Urothelium cell line (cell line): ENCODE measurements at places on chromosomes 13 and 19.
A peak's percentile ranks its signal among the peaks of the same experiment; 100 is the strongest.

GRCh38 chr13:90170208-90170607 is 1177.3 kb upstream of the MIR17HG start:
- no peak for DNase-seq

DNA sequence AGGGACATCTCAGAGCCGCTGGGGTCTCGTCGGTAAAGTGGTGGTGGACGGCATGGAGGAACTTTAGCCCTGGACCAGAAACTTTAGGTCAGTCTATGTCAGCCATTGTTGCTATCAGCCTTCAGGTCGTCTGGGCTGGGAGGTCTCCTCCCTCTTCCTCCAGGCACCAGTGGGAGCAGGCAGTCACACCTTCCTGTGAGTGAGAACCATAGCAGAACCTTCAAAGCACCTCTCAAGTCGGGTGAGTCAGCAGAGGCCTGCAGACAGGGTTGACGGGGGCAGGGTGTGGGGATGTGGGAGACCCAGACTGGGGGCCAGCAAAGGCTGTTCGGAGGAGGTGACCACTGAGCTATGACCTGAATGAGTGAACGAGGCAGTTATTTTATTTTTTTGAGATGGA is 15.4 kb upstream of the SBNO2 start:
- DNase-seq, result no peak

DNA sequence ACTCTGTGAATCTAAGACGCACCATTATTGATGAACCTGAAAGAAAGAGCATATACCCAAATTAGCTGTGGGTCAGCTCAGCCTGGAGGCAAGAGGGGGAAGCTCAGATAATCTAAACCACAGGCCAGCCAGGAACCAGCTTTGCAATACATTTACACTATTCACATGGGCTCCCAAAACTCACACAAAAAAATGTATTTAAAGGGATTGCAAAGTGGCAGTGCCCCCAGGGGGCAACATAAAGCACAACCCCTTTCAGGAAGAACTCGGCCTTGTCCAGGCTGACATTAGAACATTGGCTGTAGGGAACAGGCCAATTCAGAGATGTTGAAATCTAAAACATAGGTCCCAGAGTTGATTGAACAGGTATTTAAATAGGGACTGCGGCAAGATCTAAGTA is 3.2 kb upstream of the PROZ start:
- DNase-seq, result no peak

DNA sequence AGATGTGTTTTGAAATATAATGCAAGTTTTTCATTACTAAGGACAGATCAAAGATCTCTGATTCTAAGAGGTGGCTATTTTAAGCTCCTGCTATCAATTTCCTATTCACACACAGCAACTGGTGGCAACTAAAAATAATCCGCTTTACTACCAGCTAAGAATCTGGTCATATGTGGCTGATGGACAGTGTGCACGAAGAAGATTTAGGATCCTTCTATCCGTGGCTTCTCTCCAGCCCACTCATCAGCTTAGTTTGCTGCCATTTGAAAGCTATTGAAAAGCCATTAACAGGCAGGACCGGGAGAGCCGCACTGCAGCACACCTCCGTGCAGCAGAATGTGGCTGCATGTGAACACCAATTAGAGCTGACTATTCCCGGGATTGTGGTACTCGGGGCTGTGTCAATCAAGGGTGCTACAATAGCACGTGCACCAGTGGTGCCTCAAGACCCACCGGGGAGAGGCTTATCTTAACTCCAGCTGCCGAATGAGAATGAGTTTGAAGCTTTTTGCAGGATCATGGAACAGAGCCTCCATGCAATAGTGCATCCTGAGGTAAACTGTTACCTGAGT is at the start of gene MYO16:
Gene MYO16, plus strand, starts transcription at position 431 of the 572 bp plus-strand sequence. CDS start 234 bp downstream, outside the sequence.
- no peak for DNase-seq

DNA sequence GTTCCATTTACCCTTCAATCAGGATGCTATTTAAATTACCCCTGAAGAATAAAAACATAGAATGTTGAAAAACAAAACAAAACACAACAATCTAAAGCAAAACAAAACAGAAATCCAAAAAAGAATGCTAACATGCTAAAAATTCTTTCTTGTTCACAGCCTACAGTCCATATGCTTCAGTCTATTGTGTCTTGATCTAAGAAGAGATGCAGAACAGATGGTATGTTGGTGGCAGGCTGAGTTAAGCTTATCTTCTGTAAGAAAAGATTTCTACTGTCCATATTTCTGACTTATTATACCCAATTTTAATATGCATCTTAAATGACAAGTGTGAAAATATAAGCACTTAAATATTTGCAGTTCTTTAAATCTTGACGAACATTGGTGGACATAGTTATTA is 356.1 kb upstream of the SLITRK1 start:
- no peak for DNase-seq

- DNase-seq, result peak; percentile 34
Observed at GRCh38 chr13:49113526-49114286, 106.4 kb upstream of the MLNR start.

DNA sequence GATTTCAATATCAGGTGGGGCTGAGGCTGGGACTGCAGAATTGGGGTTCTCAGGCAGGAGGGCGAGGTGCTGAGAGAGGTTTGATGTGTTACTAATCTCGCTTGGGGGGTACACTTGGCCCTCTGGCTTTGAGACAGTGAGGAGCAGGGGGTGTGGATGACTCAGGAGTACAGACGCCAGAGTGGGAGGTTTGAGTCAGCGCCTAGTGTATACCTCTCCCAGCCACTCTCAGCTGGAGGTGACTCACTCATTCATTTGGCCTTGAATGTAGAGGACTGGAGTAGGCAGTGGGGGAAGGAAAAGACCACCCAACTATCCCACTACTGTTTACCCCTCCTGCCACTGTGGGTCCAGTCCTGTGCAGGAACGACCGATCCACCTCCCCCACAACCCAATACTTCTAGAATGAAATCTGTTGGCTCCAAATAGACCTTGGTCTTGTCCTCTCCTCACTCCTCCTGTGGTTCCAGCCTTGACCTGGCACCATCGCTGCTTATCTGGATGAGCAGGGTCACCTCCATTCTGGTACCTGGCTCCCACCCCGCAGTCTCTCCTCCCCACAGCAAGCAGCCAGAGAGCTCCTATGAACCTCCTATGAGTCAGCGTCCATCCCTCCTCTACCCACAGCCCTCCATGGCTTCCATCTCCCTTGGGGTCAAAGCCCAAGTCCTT is 20.1 kb upstream of the ZNRF4 start:
- DNase-seq, result peak; percentile 85

GRCh38 chr13:43293008-43293407 is 269.6 kb downstream of the DNAJC15 start:
- DNase-seq, result no peak

GRCh38 chr19:8680676-8681344 is 17.8 kb downstream of the ACTL9 start:
- no peak for DNase-seq

- DNase-seq, result no peak
Observed at GRCh38 chr13:39913928-39914327, 258.5 kb downstream of the COG6 start.

DNA sequence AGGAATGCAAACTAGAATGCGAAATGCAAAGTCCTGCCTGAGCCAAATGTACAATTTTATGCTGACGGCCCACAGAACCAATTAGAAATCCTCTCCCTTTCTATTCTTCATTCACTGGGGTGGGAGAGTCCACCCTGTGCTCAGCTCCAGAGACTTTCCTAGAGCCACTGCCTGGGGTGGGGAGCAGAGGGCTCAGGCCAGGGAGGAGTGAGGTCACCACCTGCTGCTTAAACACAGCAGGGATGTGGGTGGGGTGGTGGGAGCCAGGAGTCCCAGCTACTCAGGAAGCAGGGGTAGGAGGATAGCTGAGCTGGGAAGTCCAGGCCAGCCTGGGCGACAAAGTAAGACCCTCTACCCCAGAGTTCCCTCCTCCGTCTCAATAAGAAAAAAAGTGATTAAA is 26.9 kb upstream of the ZNF83 start:
- no peak for DNase-seq

GRCh38 chr13:112938680-112939079 is 30.3 kb upstream of the MCF2L start:
- no peak for DNase-seq

DNA sequence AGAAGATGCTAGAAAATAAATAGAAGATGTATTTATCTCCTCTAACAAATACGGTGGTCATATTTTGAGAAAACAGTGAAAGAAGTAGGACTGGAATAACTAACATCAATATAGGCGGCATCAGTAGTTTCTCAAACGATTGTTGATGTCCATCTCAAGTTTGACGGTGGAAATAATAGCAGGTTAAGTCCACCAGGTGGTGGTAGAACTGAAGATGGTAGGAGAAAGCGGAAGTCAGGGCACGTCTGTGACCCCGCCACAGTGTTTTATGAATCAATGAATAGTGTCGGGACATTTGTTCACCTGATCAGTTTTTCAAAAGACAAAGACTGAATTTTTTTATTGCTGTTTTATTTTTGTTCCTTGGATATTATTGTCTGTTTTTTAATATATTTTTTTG is 706.4 kb upstream of the SLC10A2 start:
- DNase-seq, result no peak

- no peak for DNase-seq
Observed at GRCh38 chr19:5934774-5935472, 20.9 kb downstream of the CAPS start.

DNA sequence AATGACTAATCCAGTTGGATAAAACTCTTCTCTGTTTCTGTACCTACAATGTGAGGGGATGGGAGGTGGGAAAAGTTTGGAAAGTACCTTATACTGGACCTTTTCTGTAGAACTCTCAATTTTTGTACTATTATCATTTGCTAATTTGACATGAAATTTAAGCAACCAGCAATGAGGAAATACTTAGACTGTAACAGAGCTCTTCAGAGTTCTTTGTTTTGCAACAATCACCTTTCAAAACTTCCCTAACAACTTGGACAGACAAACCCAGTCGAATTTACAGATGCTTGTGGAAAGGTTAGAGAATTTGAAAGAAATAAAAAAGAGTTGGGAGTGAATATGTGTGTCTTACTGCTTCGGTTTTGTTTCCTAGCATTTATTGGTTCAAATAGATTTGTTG is 16.8 kb downstream of the KBTBD7 start:
- DNase-seq, result no peak

- DNase-seq, result peak; percentile 60
Observed at GRCh38 chr19:41705393-41706174, 2.8 kb upstream of the CEACAM5 start.

DNA sequence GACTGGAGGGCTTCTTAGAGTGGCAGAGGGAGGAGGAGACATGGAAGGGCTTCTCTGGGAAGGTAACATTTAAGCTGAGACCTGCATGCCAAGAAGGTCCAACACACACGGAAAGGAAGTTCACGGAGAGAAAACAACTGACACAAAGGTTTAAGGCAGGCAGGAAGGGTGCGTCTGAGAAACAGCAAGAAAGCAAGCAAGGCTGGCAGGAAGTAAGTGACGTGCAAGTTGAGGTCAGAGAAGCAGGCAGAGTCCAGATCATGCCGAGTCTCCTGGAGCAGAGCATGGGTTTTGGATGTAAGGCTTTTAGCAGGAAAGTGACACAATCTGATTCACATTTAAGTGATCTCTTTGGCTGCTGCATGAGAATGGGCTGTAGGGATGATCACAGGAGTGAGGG is 60.5 kb downstream of the ATP7B start:
- DNase-seq, result no peak

GRCh38 chr13:52804202-52804641 is 44.2 kb downstream of the PCDH8 start:
- no peak for DNase-seq

DNA sequence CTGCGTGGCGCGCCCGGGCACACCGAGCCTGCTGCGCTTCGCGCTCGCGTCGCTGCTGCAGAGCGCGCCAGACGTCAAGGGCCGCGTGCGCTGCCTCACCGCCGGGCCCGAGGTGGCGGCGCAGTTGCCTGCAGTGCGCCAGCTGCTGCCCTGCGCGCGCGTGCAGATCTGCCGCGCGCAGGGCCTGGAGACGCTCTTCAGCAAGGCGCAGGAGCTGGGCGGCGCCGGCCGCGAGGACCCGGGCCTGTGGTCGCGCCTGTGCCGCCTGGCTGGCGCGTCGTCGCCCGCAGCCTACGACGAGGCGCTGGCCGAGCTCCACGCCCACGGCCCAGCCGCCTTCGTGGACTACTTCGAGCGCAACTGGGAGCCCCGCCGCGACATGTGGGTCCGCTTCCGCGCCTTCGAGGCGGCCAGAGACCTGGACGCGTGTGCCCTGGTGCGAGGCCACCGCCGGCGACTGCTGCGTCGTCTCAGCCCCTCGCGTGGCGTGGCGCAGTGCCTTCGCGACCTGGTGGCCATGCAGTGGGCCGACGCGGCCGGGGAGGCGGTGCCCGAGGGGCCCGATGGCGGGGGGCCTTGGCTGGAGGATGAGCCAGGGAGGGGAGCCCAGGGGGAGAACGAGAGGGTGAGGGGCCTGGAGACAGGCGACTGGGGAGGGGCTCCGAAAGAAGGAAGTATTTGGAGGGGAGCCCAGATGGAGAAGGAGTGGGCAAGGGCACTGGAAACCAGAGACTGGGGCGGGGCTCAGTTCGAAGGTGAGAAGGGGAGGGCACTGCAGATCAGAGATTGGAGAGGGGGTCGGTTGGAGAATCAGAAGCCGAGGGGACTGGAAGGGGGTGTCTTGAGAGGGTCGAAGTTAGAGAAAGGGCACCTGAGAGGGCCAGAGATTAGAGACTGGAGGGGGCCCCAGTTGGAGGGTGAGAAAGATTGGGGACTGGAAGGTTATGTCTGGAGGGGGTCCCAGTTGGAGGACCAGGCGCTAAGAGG is 24.7 kb downstream of the ZSWIM9 start:
- no peak for DNase-seq

DNA sequence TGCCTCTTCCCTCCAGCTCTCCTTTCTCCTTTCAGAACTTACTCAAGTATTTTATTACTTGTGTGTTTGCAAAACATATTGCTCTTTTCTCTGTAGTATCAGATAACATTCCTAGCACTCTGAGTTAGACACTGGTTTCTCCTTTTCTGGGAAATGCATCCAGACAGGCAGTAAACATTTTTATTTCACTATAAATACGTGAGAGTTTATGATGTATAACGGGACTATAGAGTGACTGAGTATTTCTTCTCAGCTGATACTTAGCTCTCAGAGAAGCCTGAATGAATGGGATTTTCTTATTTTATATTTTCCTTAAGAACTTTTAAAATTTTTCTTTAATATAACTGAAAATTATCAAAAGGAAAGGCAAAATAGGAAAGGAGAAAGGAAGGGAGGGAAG is 211.2 kb upstream of the EDNRB start:
- DNase-seq, result no peak

DNA sequence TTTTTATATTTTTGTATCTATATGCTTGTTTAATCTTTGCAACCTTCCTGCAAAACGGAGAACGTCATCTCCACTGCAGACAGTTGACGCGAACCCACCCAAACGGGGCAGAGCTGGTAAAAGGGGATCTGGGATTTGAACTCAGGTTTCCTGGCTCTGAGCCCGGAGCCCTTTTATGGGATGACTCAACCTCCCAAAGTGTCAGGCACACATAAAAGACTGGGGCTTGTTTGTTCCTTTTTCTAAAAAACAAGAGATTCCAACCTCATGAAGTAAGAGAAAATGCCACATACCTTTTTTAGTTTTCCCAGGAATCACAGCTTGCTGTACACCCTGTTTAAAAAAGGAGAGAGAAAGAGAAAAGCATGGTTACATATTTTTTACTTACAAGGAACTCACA is 78.9 kb downstream of the GADD45B start:
- peak; percentile 56 for DNase-seq

DNA sequence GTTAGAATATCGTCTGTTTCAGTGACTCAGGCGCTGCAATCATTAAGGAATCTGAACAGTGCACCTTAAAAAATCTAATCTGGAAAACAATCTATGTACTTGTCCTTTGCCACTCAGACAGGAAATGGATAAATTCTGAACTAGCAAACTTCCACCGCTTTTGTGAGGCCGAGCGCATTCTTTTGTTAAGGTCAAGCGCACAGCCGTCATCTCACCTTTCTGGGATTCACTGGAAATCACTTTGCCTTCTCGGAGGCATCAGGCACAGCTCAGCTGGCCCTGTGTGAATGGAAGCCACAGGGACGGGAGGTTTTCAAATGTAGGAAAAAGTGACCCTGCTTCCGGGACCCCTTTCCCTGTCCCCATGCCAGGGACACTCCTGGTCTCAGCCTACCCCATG is 28.2 kb upstream of the SPACA7 start:
- DNase-seq, result no peak
